ENCODE measurements at places on chromosomes 12 and 14. TPM values are rescaled to one million over a fixed set of nuclear protein-coding genes. Genes with fewer than 3 reads are reported as not detected.

DNA sequence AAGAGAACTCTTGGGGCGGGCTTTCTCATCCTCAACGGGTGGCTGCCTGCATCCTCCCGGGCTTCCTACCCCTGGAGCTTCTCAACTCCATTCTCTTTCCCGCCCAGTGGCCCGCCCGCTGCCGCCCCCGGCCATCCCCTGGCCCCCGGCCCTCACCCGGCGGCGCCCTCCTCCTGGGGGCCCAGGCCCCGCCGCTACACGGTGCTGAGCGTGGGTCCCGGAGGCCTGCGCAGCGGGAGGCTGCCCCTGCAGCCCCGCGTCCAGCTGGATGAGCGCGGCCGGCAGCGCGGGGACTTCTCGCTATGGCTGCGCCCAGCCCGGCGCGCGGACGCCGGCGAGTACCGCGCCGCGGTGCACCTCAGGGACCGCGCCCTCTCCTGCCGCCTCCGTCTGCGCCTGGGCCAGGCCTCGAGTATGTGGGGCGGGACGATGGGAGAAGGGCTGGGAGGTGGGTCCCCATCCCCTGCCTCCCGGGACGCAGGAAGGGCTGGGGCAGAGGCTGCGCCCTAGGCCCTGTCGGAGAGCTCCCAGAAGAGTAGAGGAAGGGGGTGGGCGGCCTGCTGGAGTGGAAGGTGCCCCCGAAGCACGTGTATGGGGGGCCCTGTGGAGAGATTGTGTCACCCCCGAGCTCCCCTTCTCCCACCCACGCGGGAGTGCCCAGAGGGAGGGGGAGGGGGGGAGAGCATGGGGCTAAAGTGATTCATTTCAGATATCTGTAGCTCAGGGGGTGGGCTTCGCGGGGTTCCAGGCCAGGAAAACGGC, 1.5 kb downstream of the LAG3 start:
- DNase-seq = no peak

GRCh38 chr14:55327179-55327578, 56.0 kb downstream of the FBXO34 start:
- DNase-seq = no peak

DNA sequence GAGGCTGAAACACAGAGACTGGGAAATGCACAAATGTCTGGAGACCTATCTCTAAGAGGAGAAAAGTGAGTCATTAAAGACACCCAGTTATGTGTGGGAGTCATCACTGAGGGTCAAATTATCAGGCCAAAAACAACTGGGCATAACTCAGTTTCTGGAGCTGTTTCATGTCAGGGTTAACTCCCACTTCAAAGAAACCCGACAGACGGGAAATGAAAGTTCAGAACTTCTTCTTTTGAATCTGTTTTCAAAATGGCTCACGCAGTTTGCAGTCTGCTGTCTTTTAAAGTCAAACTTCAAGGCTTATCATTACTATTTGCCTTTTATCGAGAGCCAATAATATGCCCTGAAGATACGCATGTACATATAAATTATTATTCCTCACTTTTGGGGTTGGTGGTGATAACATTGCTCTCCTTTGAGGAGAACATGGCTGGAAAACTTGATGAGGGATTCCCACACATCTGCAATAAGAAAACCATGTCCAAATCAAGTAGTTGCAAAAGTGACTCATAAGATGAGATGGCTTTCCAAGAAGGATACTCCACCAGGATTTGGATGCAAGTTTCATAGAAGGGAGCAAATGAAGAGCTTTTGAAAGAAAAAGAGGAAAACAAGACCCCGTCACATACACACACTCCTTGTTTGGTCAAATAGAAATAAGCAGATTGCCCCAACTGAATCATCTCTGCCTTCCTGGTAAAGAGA, 341.4 kb downstream of the ADAMTS20 start:
- peak; percentile 16 for DNase-seq

- no peak for DNase-seq
Measured at GRCh38 chr14:21617614-21618013, 17.1 kb downstream of the OR10G2 start.

Gene DNAJC22
- total RNA-seq = 1.3 TPM

DNA sequence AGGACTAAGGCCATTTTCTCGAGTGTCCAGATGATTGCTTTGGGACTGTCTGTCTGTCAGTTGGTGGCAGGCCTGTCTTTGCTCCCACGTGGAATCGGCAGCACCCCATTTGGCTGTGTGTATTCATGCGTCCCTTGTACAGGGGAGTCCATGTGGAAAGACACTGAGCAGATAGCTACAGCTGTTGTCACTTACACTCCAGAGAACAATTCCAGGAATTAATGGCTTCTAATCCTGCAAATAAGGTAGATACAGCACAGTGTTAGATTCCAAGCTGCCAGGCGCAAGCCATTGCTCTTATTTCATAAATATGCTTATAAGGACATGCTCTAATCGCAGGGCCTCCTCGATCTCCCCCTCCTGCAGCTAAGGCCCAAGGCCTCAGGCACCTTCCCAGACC, 208.8 kb downstream of the VRK1 start:
- no peak for DNase-seq

Gene GPX2
- not detected for total RNA-seq

DNA sequence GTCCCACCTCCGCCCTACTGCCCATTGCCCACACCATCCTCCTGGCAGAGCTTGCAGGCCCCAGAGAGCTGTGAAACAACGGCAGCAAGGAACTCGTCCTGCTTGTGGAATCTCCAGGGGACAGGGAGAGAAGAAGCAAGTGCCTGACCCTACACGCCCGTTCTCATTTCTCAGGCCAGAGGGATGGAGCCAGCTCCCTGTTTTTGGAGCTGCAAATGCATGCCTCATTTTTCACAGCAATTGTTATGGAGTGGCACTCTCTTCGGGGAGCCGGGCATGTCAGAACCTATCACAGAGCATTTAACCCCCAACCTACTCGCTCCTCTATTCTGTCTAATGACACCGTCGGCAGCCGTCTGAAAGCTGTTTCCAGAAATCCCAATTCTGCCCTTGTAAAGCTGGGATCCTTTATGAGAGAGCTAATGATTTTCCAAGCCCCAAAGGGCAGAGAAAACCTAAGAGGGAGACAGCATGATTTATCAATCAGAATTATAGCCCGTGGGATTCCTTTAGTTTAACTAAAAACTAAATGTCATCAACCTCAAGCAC, 222.3 kb upstream of the NOS1 start:
- no peak for DNase-seq

GRCh38 chr12:128920468-128920867, 67.2 kb downstream of the GLT1D1 start:
- no peak for DNase-seq

DNA sequence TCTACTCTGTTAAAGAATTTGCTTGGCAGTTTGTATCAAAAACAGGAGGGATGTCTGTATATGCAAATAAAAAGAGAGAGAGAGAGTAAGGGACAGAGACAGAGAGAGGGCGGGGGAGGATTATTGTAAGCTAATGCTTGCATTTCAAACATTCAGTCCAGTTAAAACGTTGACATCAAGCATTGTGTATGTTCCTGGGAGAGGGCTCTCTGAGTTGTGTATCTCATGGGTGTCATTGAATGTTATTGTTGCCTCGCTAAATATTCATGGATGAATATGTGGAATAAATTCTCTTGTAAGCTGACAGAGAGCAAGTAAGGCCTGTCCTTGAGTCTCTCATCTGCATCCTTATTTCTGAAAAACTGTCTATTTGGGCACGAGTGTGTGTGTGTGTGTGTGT, 78.8 kb upstream of the VRK1 start:
- no peak for DNase-seq

GRCh38 chr12:25276199-25276937, 25.6 kb upstream of the KRAS start:
- peak; percentile 72 for DNase-seq

GRCh38 chr14:84401631-84402030, 1128.3 kb upstream of the FLRT2 start:
- peak; percentile 14 for DNase-seq

Gene RILPL2
- total RNA-seq = 7.2 TPM

GRCh38 chr12:793037-793436, 40.7 kb downstream of the WNK1 start:
- no peak for DNase-seq

DNA sequence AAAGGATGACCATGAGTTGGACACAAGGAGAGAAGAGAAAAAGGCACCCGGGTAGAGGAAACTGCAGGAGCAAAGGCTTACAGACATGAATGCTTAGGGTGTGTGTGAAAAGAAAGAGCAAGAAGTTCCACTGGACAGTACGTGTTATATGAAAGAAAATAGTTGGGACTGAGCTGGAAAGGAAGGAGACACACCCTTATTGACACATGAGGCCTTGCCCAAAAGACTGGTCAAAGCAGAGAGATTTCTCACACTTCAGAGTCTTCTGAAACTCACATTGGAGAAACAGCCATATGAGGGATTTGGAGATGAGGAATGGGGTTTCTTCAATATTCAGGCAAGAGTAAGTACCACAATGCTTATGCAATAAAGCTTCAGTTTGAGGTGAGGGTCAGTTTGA, 56.0 kb downstream of the TTC9 start:
- DNase-seq = no peak

GRCh38 chr12:52029685-52030084, 21.6 kb upstream of the NR4A1 start:
- DNase-seq = no peak

GRCh38 chr14:100605706-100606686, 18.8 kb upstream of the BEGAIN start:
- no peak for DNase-seq

DNA sequence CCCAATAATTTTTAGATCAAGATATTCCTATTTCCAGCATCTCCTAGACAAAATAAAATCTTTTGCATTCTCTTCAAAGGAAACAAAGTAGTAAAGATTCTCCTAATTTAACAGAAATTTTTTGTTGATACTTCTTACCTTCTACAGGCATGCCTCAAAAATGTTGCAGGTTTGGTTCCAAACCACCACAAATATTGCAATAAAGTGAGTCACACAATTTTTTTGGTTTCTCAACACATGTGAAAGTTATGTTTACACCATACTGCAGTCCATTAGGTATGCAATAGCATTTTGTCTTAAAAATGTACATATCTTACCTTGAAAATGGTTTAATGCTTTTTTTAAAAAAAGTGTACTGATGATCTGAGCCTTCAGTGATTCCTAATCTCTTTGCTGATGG, 65.6 kb upstream of the USP15 start:
- no peak for DNase-seq

Gene KCNA5
- not detected for total RNA-seq

DNA sequence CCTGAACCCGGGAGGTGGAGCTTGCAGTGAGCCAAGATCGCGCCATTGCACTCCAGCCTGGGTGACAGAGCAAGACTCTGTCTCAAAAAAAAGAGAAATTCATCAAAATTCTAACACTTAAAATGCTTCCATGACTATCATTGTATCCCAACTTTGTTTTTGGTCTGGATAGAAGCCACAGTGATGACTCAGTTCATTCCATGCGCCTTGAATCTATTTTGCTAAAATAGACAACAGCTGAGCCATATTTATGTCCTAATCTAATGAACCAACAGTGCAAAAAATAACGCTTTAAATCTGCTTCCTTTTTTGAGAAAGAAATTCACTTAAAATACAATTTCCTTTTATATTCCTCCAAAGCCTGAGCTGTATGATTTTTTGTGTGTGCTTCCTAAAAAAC, 23.2 kb upstream of the BICD1 start:
- DNase-seq = no peak

Gene CPNE6
- not detected for total RNA-seq

- no peak for DNase-seq
Measured at GRCh38 chr14:89828471-89829165, 125.9 kb downstream of the EFCAB11 start.

DNA sequence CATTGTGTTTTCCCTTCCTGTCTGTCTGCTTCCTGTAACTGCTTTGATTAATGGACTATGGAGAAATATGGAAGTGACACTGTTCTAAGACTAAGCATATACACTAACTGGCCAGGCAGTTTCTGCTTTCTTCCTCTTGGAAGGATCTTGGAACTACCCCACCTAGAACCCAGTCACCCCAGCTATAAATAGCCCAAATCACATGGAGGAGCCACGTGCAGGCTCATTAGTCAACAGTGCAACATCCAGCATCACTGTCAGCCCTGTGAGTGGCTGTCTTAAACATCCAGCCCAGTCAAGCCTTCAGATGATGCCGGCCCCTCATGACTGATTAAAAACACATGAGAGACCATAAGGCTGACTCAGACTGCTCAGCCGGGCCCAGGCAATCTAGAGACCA, 39.2 kb downstream of the BCAT1 start:
- peak; percentile 86 for DNase-seq

DNA sequence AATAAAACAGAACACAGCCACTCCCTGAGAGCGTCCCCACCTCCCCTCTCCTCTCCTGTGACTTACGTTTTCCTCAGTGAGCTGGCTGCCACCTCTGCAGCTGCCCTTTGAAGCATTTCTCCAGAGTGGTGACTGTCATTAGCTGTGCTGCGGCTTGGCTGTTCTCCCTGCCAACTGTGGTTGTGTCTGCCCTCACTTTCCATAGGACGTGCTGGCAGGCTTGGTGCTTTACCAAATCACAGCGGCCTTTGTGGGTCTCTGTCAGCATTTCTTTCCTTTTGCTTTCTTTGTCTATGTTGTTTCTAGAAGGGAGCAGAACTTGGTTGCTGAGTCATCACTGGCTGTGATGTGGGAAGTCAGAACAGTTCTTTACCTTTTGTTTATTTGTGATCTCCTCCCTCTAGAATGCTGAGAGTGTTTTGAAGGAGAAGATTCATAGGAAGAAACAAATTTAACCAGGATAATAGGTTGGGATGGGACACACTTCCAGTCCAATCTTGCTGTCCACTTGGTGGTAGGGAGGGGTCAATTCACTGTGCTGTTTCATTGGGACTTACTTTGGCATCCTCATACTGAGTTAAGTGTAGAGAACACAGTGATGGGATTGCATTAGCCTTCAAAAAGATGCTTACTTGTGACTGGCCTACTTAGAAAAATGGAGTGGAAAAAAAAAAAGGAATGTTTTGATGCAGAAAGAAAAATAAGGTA, 88.2 kb downstream of the TMX1 start:
- DNase-seq = peak; percentile 52

Gene SOAT2
- total RNA-seq = not detected

Gene GLT1D1
- total RNA-seq = not detected

- DNase-seq = no peak
Measured at GRCh38 chr12:70430400-70430799, 64.3 kb downstream of the KCNMB4 start.

DNA sequence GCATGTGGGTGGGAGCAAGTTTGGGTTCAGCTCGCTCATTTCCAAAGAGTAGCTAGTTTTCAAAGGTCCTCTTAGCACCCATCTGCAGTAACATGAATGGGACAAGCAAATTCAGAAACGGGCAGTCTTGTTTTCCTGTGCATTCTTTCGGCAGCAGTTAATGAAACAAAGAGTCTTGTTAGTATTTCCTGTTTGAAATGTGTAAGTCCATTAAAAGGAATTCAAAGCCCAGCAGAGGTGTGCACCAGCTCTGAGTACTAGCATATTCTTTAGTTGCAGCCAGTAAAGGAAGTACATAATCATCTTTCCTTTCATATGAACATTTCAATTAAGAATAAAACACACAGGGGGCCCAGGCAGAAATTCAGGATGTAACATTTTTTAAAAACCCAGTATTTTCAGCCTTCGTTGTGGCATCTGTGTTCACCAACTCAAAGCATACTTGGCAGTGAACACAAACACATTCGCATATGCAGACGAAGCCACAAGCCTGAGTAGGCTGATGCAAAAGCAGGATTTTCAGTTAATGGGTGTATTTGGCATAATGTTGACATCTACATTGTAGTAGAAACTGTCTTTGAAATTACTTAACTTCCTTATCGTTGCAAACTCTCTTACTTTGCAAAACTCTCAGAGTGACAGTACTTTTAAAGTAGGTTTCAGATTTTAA, 570.0 kb upstream of the FLRT2 start:
- DNase-seq = peak; percentile 52

Data from endothelial cell of umbilical vein (primary cell).